Stimulated activated CD4-positive, alpha-beta T cell treated with anti-CD3 and anti-CD28 coated beads, Interleukin-15, amount 100 ng/mL, for 1 hour (primary cell): ENCODE measurements at places on chromosomes 5 and 9.

GRCh38 chr5:45060724-45061123, 252.0 kb downstream of the MRPS30 start:
- DNase-seq = no peak

- no peak for DNase-seq
Measured at GRCh38 chr5:169412831-169413230, 111.9 kb upstream of the SLIT3 start.

GRCh38 chr5:81086881-81087281, 126.7 kb downstream of the RASGRF2 start:
- DNase-seq = no peak

GRCh38 chr9:110332766-110333165, 4.9 kb downstream of the TXNDC8 start:
- no peak for DNase-seq

DNA sequence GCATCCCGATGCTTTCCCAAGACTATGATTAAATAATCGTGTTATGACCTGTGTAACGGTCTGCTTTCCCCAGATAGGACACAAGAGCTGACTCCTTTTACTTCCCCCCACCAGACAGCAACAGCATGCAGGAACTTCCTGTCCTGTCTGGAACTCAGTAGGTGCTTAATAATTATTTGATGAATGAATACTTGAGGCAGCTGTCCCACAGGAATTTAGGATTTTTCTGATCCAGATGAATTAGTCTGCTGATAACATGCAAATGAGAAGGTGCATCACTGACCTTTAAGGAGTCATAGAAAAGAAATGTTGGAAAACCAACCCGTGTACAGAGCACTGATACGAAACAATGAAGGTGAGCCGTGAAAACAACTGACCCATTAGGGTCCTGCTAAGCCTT, 12.2 kb downstream of the RNF130 start:
- DNase-seq = no peak

- peak; percentile 27 for DNase-seq
Measured at GRCh38 chr9:93133681-93134014, 403 bp downstream of the NINJ1 start.

DNA sequence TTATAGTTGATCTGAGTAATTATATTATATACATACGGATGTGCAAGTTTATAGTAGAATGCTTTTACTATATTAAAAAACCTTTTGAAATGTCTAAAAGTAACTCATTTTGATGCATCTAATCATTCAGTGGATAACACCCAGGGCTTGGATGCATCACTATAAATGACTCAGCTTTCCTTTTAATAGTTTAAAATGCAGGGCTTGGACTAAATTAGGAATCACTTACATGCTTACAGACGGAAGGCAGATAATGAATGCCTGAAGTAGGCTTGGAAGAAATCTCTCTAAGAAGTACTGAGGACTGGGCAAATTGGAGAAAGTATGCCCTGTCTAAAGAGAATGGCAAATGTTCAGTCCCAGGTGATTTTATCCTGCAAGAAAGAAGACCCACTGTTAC, 362.5 kb upstream of the CCNH start:
- DNase-seq = no peak

DNA sequence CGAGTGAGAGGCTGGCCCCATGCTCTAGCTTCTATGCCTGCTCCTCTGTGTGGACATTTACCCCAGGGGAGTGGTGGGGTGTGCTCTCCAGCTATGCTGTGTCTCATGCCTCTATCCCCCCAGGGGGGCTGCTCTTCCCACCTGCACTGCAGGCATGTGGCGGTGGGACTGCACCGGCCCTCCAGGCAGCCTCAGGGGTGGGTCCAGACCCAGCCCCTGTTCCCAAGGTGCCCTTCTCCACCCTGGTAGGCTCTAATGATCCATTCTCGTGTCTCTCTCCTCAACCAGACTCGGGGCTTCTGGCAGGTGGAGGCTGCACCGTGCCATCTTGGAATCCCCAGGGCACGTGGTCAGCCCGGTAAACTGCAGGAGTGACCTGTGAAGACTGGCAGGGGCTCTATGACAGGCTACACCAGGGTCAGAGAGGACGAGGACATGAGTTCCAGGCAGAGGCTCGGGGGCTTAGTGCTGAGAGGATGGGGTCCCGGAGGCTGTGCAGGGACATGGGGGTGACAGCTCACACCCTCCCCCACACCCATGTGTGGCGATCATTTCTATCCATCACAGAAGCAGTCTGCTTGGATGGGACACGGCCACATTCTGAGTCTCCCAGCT, 22.7 kb upstream of the COL5A1 start:
- DNase-seq = no peak

- no peak for DNase-seq
Measured at GRCh38 chr5:154242442-154242841, 51.9 kb downstream of the GALNT10 start.

DNA sequence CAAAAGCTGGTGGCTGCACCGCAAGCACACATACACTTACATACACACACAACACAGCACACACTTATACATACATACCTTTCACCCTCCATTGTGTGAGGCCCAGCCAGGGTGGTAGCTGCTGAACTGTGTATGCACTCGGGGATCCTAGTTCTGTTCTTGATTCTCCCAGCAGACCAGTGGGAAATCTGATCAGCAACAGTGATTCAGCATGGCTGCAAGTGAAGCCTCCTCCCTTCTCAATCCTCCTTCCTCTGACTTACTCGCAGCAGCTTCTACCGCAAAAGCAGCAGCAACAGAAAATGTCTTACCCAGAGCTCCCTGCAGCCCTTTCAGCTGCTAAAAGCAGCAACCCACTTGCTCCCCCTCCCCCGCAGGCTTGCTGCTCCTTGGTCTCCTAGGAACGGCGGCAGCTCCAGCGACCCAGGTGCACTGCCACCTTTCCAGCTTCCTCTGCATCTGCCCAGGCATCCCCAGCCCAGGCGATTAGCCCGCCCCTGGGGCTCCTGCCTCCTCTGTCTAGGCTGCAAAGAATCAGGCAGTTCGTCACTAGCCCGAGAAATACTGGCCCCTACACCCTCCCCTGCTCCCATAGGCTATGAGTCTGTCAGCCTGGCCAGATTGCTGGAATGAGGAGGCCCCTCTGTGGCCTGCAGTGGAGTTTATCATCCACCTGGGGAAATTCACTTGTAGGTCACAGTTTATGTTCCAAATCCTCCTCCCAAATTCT, at the start of gene KLHL3:
KLHL3 (minus strand) TSS at position 535 of the 730 bp plus-strand sequence; CDS start at position 92, 443 bp downstream.
- DNase-seq = no peak

DNA sequence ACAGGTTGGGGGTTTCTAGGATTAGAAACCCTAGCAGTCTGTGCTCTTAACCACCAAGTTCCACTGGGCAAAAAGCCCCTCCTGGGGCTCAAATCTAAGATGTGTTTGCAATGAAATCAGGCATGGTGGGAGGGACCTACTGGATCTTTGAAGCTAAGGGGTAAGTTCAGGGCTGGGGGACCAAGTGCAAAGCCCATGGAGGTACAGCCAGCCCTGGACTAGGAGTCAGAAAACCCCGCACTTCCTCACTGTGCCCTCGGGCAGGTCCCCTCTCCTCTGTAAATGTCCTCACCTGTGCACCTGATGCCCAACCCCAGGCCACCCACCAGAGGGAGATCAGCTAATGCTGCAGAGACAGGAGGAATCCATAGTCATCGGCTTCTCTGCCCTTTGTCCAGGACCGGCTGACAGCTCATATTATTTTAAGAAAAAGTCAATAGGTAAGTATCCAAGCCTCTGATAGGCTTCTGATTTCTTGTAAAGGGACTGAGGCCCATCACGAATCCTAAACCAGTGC, 138.3 kb downstream of the PAX5 start:
- DNase-seq = no peak

DNA sequence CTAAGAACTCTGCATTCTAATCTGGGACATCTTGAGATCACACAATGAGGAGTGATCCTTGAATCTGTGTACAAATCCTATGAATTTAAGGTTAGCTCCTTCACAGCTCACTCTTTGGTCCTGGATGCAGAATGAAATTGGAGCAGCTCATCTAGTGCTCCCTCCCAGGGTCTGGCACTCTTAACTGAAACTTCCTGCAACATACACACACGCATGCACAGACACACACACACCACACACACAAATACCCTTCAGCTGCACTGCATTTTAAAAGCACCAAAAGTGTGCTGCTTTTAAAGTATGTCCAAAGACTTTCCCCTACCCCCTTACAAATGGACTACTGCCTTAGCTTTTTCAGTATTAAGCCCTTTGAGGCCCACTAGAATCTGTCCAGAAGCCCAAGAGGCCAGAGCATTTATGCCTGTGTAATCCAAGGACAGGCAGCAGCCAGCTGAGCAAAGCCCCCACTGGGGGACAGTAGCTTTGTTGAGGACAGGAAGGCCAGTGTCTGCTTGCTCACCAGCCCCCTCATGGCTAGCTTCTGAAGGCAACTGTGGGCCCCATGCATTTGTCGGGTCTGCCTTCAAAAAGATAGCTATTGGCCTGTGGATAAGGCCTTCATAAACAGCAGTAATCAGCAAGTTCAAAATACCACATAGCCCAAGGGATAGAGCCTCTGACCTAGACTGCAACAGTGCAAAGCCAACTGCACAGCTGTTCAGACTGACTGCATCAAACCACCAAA, 43.6 kb downstream of the CDO1 start:
- no peak for DNase-seq
